ENCODE measurements at places on chromosomes 4 and X. TPM values are rescaled to one million over a fixed set of nuclear protein-coding genes. Genes with fewer than 3 reads are reported as not detected.

The PSAPL1 gene
- not detected for total RNA-seq

The LDB2 gene
- total RNA-seq: not detected

The SLITRK4 gene
- total RNA-seq: not detected

The SOD3 gene
- not detected for total RNA-seq

The SLC49A3 gene
- 0.37 TPM for total RNA-seq
